ENCODE measurements at places on chromosomes 5 and 9.
A peak's percentile ranks its signal among the peaks of the same experiment; 100 is the strongest.

- DNase-seq, result no peak
These were observed 2115.0 kb downstream of the MAT2B start for GRCh38 chr5:165620394-165620793.

DNA sequence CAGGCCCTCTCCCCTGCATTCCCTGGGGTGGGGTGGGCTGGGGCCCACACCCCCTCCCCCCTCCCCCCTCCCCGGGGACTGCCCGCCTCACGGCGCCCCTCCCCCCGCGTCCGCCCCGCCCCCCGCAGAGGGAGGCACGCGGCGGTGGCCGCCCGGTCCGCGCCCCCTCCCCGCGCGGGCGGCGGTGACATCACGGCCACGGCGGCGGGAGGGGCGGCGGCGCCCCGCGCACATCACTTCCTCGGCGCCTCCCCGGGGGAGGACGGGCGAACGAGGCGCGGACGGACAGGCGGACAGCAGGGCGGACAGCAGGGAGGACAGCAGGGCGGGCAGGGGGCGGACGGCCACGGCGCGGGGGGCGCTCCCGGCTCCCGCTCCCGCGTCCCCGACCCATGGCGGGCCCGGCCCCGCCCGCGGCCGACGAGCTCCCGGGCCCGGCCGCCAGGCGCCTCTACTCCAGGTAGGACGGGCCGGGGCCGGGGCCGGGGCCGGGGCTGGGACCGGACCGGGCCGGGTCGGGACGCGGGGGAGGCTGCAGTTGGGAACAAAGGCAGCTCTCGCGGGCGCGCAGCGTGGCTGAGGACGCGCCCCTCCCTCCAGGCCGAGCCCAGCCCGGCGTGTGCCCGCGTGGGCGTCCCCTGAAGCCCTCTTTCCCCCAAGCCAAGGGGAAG is at the start of gene GPSM1:
Gene GPSM1 (plus strand): TSS at position 236 of the 671 bp plus-strand sequence. CDS start 157 bp downstream, at position 393.
- DNase-seq, result no peak

DNA sequence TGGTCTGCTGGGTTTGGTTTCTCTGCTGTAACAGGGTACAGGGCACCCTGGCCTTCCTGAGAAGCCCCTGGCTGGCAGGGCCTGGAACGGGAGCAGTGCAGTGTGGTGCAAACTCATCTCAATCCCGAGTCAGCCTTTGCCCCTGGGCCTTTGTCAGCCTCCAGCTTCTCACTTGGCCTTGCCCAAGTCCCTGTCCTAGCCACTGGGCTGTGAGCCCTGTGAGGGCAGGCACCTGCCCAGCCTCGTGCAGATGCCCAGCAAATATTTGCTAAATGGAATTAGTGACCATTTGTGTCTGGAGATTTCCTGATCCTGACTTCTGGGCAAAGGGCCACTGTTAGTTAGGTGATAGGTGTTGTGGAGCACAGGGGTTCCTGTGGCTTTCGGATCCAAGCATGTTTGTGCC is 13.0 kb downstream of the RGS3 start:
- DNase-seq, result no peak

- no peak for DNase-seq
These were observed 168.0 kb downstream of the PRDM9 start for GRCh38 chr5:23675456-23675855.

GRCh38 chr5:63768221-63768620 is 194.0 kb downstream of the HTR1A start:
- no peak for DNase-seq

GRCh38 chr9:133113949-133114885 is 6.8 kb downstream of the RALGDS start:
- no peak for DNase-seq

DNA sequence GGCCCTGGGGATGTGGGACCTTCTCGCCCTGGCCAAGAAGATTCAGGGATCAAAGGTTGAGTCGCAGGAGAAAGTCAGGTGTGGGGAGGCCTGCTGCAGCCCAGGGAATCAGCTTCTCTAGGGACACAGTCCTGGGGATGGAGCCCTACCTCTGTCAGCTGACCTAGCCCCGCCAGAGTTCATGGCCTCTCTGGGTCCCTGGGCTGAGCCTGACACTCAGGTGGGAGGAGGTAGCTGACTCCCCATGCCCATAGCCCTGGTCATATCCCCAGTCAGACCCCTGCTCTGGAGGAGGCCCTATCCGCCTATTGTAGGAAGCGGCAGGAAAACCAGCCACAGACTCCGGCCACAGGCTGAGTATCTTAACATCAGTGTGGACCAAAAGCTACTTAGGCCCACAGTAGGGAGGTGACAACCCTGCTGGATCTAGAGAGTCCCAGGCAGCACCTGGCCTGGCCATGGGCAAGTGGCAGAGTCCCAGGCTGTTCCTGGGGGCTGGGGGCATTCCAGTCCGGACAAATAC is 15.0 kb upstream of the MRNIP start:
- DNase-seq, result no peak

GRCh38 chr5:119899981-119900380 is 270.6 kb downstream of the FAM170A start:
- DNase-seq, result no peak

DNA sequence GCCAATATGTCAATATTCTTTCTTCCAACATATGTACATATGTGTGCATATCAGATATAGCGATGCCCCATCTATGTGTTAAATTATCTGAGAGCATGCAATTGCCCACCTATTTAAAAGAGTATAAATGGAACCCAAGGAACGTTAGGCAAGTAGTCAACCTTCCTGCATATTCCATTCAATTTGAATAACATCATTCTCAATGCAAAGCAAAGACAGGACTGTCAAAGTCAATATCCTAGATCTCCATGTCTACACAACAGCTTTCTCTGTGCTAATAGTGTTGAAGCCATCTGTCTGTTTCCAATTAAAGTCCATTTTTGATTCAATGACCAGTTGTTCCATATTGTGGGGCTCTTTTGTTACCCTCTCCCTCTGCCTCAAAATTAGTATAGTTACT is 85.3 kb upstream of the COX7C start:
- no peak for DNase-seq

GRCh38 chr5:173782671-173783101 is 105.5 kb upstream of the CPEB4 start:
- DNase-seq, result no peak

GRCh38 chr9:123929177-123929869 is 603 bp downstream of the DENND1A start:
- DNase-seq, result peak; percentile 1

DNA sequence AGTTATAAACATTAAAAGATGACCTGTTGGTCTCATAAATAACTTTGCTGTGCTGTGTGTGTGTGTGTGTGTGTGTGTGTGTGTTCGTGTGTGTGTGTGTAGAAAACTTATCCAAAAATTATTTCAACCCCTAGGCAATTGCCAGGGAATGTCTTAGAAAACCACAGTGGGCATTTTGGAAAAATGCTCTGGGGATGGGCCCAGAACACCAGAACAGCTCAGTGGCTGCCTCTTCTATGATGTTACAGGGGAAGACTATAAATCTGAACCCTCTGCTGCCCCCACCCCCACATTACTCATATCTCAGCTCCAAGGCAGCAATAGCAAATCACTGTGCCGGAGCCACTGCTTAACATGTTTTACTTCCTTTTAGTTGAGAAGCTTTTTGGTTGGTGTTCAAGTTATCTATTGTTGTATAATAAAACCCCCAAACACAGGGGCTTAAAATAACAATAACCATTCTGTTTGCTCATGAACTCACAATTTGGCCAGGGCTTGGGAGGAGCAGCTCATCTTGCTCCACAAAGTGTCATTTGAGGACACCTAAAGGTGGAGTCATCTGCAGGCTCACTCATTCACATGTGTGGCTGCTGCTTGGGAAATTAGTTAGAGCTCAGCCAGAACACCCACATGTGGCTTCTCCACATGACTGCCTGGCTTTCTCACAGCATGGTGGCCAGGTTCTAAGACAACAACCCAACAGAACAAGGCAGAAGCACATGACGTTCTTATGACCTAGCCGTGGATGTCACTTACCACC is 40.4 kb downstream of the ACTBL2 start:
- no peak for DNase-seq

DNA sequence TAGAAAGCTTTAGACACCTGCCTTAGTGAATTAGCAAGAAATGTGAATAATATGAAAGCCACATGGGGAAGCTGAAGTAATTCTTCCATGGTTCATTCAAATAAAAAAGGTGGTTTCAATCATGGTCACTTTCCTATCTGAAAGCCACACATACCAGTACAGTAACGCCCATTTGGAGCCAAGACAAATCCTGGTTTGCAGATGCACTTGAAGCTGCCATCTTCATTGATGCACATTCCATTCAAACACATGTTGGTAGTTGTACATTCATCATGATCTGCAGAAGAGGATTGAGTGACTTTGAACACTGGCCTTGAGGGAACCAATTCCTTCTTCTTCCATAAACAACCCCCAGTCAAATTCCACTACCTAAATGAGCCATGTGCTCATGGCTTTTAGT is 161.5 kb downstream of the FBN2 start:
- DNase-seq, result no peak

- no peak for DNase-seq
These were observed 25.7 kb downstream of the TAS2R1 start for GRCh38 chr5:9604416-9604815.

GRCh38 chr9:11742471-11742870 is 950.7 kb upstream of the TYRP1 start:
- DNase-seq, result no peak

DNA sequence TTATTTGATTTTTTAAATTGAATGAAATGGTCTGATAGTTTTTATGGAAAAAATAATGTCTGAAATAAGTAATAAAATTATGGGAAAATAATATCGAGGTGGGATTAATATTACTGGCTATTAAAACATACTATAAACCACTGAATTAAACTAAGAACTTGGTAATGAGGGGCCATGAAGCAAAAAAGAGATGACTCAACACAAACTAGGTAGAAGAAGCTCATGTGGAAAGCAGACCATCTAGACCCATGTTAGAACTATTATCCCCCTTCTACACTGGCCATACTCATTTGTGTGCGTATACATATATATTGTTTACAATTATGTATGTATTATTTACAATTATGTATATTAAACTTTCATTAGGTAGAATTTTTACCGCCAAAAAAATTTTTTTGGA is 8.5 kb upstream of the GPR150 start:
- DNase-seq, result no peak

DNA sequence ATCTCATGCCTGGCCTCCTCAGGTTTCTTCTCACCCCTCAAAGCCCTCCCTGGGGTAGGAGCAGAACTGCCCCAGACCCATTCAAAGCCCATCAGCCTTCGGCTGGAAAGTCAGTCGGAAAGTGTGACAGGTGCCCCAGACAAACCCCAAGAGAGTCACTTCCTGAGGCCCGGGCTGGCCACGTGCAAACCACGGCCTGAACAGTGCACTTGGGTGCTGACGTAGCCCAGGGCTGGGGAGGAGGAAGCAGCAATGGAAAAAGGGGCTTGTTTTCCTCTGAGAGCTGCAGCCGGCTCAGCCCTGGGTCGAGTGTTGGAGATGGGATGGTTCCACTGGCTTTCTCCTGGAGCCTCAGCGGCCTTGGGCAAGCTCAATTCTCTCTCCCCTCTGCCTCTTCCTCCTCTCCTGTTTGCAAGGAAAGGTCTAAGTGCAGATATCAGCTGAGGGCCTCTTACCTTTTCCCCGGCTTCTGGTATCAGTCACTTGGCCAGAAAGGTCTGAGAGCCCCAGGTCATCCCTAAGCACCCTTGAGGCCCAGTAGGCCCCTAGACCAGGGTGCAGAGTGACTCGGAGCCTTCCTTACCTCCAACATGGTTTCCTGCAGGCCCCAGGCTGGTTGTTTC is 5.9 kb upstream of the EGR1 start:
- no peak for DNase-seq

GRCh38 chr5:173997331-173997730 is 8.4 kb downstream of the C5orf47 start:
- no peak for DNase-seq

DNA sequence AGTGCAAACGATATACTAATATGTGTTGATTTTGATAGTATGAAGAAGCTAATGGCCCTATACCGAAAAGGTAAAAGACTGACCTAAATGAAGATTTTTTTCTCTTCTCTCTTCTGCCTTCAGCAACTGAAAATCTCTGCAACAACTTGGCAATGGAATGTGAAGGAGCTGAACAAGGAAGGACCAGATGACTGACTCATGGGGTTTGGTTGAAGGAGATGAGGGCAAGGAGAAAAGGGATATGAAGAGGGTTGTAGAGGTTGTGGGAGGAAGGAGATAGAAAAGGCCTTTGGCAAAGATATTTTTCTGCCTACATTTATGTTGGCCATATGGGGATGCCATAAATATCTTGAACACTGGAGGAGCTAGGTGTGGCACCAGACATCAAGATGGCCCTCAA is 129.7 kb upstream of the CHD1 start:
- no peak for DNase-seq

DNA sequence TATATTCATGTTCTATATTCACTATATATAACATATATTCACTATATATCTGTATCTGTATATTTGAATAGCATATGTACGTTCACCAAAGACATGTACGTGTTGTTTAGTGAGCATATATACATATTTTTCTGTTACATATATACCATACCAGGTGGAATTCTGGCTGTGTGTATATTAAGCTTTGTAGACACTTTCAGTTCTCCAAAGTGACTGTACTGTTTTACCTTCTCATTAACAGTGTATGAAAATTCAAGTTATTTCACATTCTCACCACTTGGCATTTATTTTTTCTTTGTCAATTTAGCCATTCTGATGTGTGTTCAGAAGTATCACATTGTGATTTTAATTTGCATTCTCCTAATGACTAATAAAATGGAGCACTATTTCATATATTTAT is 52.2 kb downstream of the DROSHA start:
- DNase-seq, result no peak

GRCh38 chr9:16192403-16193017 is 639.7 kb downstream of the CCDC171 start:
- DNase-seq, result no peak

DNA sequence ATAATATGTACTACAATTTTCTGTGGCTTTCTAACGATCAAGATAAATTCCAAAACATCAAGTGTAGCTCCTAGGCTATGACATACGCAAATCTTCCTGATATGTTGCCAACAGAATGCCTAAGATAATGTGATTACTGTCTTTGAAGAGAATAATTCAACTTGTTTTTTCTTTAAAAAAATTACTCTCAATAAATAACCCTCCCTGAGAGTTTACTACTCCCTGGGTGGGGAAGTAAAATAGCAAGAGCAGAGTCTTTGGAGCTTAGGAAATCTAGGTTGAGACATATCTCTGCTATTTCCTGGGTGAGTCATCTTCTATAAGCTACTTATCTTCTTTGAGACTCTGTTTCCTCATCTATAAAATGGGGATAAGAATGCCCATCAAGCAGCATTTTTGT is 201.2 kb downstream of the ACTL7B start:
- no peak for DNase-seq
